NCI-H2081 treated with DMSO at 0.1 percent for 48 hours (cell line): ENCODE measurements at places on chromosomes 6 and 20.

- no peak for DNase-seq
These were observed 83.6 kb downstream of the TMEM170B start for GRCh38 chr6:11621119-11621518.

DNA sequence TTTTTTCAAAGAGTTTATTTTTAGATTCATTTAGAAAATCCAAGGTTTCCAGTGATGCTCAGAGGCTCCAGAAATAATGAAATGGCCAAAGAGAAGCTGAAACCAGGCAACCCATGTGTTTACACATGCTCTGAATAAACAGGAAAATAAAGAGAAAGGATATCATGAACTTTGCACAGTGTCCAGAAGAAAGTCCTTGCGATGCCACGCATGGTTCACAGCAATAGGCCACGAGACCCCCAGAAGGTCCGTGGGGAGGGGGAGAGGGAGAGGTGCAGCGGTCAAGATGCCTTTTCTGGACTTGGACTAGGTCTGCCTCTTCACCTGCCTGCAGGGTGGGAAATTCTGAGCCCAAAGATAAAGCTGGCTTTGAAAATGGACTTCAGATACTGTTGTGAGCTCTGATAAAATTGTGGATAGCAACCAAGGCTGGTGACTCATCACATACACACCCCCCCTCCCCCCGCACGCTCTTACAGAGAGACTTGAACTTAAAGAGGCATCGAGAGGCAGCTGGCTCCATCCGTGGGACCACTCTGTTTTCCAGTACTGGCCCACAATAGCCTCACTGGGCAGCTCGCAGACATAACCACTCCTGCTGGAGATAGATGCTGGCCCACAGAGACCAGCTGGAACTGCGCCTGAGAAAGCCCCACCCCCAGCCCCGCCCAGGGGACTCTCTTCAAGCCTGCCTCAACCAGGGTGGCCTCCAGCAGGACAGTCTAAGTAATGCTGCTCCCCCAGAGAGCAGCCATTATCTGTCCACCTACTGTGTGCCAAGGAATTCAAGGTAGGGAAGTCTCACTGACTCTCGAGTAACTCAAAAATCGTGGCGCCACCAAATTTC is 21.2 kb upstream of the NFATC2 start:
- DNase-seq: no peak

DNA sequence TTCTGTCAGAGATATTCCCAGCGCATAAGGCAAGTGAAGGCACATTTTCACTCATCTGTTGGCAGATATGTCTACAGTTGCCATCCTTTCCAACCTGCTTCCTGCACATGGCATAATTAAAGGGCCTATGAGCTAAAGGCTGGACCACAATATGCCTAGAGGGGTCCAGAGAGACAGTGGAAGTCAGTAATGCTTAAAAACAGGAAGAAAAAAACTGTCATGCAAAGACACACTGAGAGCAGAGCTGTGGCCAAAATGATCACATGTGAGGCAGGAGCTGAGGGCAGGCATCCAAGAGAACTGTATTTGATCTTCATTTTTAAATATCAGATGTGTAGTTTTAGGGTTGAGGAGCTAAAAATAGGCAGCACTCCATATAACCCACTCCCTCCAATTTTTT is 125.0 kb upstream of the BACH2 start:
- no peak for DNase-seq

DNA sequence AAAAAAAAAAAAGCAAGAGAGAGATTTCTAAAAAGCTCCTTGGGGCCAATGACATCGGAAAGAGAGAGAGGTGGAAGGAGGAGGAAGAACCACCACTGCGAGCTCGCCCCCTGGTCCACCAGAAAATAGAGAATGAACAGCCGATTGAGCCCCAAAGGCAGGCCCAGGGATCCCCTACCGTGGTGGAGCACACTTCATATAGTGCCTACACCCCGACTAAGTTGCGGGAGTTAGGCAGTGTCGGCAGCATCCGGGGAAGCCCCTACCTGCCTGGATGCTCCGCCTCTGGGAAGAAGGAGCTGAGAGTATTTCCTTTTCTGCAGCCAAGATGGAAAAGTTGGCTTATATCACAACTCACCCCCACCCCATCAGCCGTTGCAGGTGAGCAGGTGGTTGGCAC is 38.6 kb upstream of the HSF2 start:
- no peak for DNase-seq

DNA sequence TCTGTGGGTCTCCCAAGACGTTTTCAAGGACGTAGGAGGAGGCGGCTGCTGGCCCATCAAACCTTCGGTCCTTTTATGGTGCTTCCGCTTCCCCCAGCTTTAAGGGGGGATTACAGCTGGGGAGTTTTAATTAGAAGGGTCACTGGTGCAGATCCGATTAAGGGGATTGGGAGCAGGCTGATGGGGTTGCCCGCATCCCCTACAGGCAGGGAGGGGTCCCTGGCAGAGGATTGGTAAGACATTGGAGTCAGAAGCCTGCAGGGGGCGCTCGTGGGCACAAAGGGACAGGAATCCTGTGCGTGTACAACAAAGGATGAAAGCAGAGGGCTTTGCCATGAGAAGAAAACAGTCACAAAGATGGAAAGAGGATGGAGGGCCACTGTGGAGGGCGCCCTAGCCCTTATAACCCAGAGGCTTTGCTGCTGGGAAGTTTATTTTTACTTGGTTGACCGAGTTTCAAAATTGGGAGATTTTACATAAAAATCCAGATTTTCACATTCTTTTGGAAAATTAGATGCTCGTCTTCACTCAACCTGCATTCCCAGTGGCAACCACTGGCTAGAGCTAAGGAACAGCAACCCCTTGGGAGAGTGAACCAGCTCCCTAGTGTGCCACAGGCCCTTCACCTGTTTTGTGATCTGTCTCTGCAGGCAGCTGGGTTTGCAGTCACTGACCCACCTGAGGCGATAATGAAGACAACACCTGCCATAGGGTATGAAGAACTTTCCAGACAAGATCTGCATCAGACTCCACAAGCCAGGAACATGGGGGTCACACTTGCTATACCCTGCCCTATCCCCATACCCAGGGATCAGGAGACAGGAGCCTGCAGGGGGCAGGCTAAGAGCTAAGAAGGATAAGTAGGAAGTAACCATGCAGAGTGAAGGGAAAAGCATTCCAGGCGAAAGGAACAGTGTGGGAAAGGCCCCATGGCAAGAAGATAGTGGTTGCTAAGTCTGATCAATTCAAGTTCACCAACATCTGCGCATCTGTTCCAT is 97.7 kb downstream of the KCNB1 start:
- no peak for DNase-seq

GRCh38 chr6:127404133-127404532 is 55.1 kb downstream of the KIAA0408 start:
- DNase-seq: no peak

- DNase-seq: no peak
These were observed 481.4 kb upstream of the BTBD3 start for GRCh38 chr20:11436113-11436905.
